ENCODE measurements at places on chromosomes 6 and 20.

- peak; percentile 80 for DNase-seq
Measured at GRCh38 chr20:38730989-38731737, 6.9 kb downstream of the SLC32A1 start.

DNA sequence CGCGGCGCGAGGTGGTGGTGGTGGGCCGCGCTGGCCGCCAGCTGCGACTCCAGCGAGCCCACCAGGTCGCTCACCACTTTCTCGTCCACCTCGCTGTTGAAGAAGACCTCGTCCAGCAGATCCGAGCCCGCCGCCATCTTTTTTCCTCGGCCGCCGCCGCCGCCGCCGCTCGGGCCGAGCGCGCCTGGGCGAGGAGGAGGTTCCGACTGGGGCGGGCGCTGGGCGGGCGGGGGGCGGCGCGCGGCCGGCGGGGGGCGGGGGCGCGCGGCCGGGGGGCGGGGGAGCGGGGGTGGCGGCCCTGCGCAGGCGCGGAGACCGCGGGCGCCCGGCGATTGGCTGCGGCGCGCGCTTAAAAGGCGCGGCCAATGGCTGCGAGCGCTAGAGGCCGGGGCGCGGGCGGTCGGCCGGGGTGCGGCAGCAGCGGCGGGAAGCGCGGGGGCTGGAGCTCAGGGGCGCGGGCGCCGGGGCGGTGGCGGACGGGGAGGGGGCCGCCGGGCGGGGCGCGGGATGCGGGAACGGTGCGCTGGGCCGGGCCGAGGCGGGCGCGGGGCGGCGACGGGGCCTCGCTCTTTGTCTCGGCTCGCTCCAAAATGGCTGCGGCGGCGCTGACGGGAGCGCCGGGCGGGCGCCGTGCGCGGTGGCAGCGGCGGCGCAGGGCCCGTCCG, at the start of gene TAF4:
Gene TAF4, minus strand, starts transcription at position 208 of the 665 bp plus-strand sequence. Its CDS starts 71 bp downstream, at position 137.
- DNase-seq = peak; percentile 70

GRCh38 chr6:79796197-79796596, 151.2 kb downstream of the ELOVL4 start:
- DNase-seq = no peak

GRCh38 chr6:17826301-17826700, 119.6 kb upstream of the NUP153 start:
- DNase-seq = no peak

GRCh38 chr20:59222253-59223181, 58.9 kb downstream of the ZNF831 start:
- DNase-seq = peak; percentile 65

Data from stimulated activated CD4-positive, alpha-beta T cell treated with anti-CD3 and anti-CD28 coated beads, TNF-alpha, amount 100 ng/mL, for 24 hours (primary cell).